GM23338 (cell line): ENCODE measurements at places on chromosomes 12 and 14. TPM values are rescaled to one million over a fixed set of nuclear protein-coding genes. Genes with fewer than 3 reads are reported as not detected.

- no peak for DNase-seq
- no peaks in the 10 kb centered on the region for H3K27me3 ChIP-seq
- H3K36me3 ChIP-seq = no peaks in the 10 kb centered on the region
- no peak overlapping the region for H3K27ac ChIP-seq
These were observed 310.2 kb downstream of the CCDC91 start for GRCh38 chr12:28500373-28501024.

Gene LHX5
- not detected in 2 replicates for total RNA-seq

DNA sequence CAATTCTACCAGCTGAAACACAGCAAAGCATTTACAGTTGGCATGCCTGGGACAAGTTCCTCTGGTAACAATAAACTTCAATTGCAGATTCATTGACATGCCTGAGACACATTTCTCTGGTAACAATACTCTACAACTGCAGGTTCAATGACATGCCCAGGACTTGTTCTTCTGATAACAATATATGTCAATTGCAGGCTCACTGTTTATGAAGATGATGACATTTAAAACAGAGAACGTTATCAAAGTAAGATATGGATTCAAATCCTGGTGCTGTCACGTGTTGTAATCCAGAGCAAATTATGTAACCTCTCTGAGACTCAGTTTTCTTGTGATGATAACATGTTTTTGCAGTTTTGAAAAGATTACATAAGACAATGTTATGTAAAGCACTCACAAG is 20.5 kb downstream of the KITLG start:
- H3K4me3 ChIP-seq = no peak overlapping the region
- DNase-seq = no peak
- H3K36me3 ChIP-seq = no peaks in the 10 kb centered on the region
- H3K27me3 ChIP-seq = no peaks in the 10 kb centered on the region
- no peaks in the 10 kb centered on the region; the same call in 1 of the 2 replicates for H3K4me1 ChIP-seq

DNA sequence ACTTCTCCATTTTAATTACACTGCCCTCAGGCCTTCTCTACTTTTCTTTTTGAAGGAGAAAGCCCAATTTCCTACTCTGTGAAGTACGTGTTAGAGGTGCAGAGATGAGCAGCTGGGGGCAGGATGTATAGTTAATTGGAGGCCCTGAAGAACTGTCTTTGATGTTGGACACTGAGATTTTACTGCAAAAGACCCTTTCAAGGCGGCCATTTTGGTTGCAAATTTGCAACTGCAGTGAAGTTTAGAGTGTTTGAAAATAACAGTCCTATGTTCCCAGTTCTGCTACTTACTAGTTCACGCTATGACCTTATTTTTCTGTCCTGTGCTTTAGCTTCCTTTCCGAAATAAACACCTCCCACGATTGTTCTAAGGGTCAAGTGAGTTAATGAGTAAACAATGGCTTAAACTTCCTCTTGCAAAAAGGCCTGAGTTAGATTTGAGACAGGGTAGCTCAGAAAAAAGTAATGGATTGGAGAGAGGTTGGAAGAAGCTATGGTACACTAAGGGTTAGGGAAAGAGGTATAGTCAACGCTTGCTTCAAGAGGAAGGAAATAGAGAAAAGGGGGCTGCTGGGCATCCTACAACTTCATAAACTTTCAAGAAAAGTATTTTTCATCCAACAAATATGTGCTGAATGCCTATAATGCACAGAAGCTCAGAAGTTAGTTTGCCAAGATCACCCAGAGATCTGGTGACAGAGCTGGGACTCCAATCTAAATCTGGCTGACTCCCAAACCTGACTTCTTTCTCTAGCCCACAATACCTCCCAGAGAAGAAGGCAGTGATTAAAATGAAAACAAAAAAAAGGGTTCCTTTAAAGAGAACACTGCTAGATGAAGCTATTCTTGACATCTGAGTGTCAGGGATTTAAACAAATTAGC is 26.4 kb upstream of the DICER1 start:
- H3K4me3 ChIP-seq = no peak overlapping the region
- H3K27me3 ChIP-seq = no peaks in the 10 kb centered on the region
- no peak overlapping the region for H3K27ac ChIP-seq
- H3K36me3 ChIP-seq = peaks cover 4% of the 10 kb centered on the region; the same call in 1 of the 2 replicates

- no peak overlapping the region for H3K4me3 ChIP-seq
- H3K4me1 ChIP-seq = no peaks in the 10 kb centered on the region
- H3K27ac ChIP-seq = no peak overlapping the region
- H3K27me3 ChIP-seq = no peaks in the 10 kb centered on the region
- no peak for DNase-seq
These were observed 9.7 kb downstream of the GLRX5 start for GRCh38 chr14:95544588-95544987.

DNA sequence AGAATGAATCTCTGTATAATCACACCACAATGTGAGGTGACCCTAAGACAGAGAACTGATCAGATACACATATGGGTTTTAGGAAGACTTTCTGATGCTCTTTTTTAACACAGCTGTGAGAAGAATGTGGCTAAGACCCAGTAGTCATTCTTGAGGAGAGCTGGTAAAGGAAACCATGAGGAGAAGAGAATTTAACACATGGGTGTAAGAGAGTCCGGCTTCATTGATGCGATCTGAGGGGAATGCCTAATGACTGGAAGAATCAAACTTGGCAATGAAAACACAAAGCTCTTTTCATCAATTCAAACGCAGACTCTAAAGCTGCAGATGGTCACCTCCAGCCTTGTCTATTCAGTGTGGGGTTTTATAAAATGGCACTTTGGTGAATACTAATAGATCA is 79.3 kb downstream of the FOXA1 start:
- no peak overlapping the region for H3K27ac ChIP-seq
- no peak overlapping the region for H3K4me3 ChIP-seq
- H3K4me1 ChIP-seq = no peaks in the 10 kb centered on the region
- H3K27me3 ChIP-seq = no peaks in the 10 kb centered on the region

- no peak for DNase-seq
- no peak overlapping the region for H3K27ac ChIP-seq
- no peak overlapping the region for H3K4me3 ChIP-seq
- H3K36me3 ChIP-seq = no peaks in the 10 kb centered on the region
These were observed 75.3 kb downstream of the ACACB start for GRCh38 chr12:109191621-109192250.

GRCh38 chr14:49992448-49992847 is 99.6 kb downstream of the ARF6 start:
- no peak for DNase-seq
- H3K4me1 ChIP-seq = no peaks in the 10 kb centered on the region
- H3K27me3 ChIP-seq = no peaks in the 10 kb centered on the region
- no peaks in the 10 kb centered on the region for H3K36me3 ChIP-seq

- H3K36me3 ChIP-seq = no peaks in the 10 kb centered on the region
- H3K4me1 ChIP-seq = peaks cover 3% of the 10 kb centered on the region; the same call in 1 of the 2 replicates
These were observed 3.9 kb upstream of the HSPA2 start for GRCh38 chr14:64536488-64537245.

GRCh38 chr12:65209655-65210043 is 40.3 kb downstream of the LEMD3 start:
- H3K27ac ChIP-seq = no peak overlapping the region
- H3K4me3 ChIP-seq = no peak overlapping the region
- no peaks in the 10 kb centered on the region for H3K27me3 ChIP-seq
- no peak for DNase-seq
- no peaks in the 10 kb centered on the region for H3K36me3 ChIP-seq
- H3K4me1 ChIP-seq = peaks cover 8% of the 10 kb centered on the region; the same call in 1 of the 2 replicates

Gene SPIC
- total RNA-seq = not detected in 2 replicates

DNA sequence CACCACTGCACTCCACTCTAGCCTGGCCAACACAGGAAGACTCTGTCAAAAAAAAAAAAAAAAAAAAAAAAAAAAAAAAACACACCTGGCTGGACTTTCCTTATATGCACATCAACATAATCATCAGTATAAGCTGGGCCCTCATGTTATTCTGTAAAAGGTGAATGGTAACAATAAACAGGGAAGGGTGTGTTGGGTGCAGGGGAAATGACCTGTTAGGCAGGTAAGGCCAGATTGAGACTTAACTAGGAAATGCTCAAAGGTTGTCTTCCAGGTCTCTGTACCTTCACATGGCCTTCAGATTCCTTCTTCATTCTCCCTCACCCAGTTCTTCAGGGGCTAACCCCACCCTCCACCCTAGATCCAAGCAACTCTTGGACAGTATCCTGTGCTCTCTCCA is 47.5 kb downstream of the ESR2 start:
- no peak for DNase-seq
- no peak overlapping the region for H3K27ac ChIP-seq
- no peak overlapping the region for H3K4me3 ChIP-seq
- no peaks in the 10 kb centered on the region for H3K4me1 ChIP-seq
- H3K27me3 ChIP-seq = no peaks in the 10 kb centered on the region

Gene PIANP
- total RNA-seq = 2.0 and 2.2 TPM in 2 replicates

GRCh38 chr12:96502477-96502876 is 13.1 kb downstream of the CFAP54 start:
- H3K4me1 ChIP-seq = no peaks in the 10 kb centered on the region
- H3K27ac ChIP-seq = no peak overlapping the region
- H3K36me3 ChIP-seq = no peaks in the 10 kb centered on the region
- H3K4me3 ChIP-seq = no peak overlapping the region
- DNase-seq = peak; percentile 21
- no peaks in the 10 kb centered on the region for H3K27me3 ChIP-seq

Gene STX2
- total RNA-seq = 23.9 and 35.4 TPM in 2 replicates

Gene SLC41A2
- total RNA-seq = 2.3 and 6.8 TPM in 2 replicates

Gene MANSC4
- total RNA-seq = not detected in 2 replicates

Gene SLC5A8
- 0.10 and 0.35 TPM in 2 replicates for total RNA-seq

Gene MDGA2
- 1.2 and 1.7 TPM in 2 replicates for total RNA-seq

DNA sequence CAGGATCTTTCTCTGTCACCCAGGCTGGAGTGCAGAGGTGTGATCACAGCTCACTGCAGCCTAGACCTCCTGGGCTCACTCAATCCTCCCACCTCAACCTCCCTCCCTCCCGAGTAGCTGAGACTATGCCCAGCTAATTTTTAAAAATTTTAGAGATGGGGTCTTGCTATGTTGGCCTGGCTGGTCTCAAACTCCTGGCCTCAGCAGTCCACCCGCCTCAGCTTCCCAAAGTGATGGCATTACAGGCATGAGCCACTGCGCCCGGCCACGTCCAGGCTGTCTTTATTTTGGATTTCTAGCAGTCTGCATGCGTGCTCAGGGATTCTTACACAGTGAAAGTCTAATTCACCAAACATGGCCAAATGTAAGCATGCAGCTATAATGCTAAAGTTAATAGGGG is 17.8 kb downstream of the SLC8B1 start:
- H3K27ac ChIP-seq = no peak overlapping the region
- H3K4me3 ChIP-seq = no peak overlapping the region
- no peaks in the 10 kb centered on the region for H3K4me1 ChIP-seq
- H3K27me3 ChIP-seq = no peaks in the 10 kb centered on the region
- no peaks in the 10 kb centered on the region; the same call in 1 of the 2 replicates for H3K36me3 ChIP-seq
